ENCODE measurements at places on chromosomes 3 and 15. TPM values are rescaled to one million over a fixed set of nuclear protein-coding genes. Genes with fewer than 3 reads are reported as not detected.

The CCR8 gene
- not detected for total RNA-seq

The RAB11A gene
- total RNA-seq, result 198 TPM

The TCAIM gene
- 13.9 TPM for total RNA-seq

The IQCF5 gene
- not detected for total RNA-seq

The GPR149 gene
- total RNA-seq, result not detected

The TMCO5A gene
- not detected for total RNA-seq

- DNase-seq, result no peak
Observed at GRCh38 chr3:81497572-81498251, 263.7 kb downstream of the GBE1 start.

DNA sequence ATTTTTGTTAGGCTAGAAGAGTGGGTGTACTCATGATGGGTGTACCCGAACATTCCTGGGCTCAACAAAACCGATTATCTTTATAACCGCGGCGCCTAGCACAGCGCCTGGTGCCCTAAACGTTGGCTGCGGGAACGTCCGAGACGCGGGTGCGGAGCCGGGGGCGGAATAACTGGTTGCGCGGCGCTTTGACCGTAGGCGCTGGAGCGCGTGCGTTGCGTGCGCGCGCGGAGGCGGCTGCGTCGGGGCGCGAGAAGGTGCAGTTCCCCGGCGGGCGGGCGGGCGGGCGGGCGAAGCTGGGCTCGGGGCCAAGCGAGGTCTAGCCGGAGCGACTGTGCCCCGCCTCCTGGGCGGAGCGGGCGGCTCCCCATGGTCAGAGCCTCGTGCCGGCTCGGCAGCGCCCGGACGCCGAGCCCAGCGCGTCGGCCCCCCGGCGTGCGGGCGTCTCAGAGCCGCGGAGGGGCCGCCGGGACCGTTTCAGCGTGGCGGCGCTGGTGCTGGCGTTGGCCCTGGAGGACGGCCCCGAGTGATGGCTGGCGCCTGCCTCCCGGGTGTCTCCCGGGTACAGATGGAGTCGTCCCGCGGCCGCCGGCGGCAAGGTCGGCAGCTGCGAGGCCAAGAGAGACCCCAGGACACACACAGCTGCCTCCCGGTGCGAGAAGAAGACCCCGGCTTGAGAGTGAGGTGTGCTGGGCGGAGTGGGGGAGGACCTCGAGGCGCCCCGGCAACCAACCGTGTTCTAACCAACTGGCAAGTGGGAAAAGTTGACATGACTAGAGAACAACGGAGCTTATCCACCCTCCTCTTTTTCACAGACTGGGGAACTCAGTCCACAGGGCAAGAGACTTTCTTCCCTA is at the start of gene PLAAT1:
PLAAT1 (plus strand) TSS at position 373 of the 857 bp plus-strand sequence. CDS start 14,429 bp downstream, outside the sequence.
- DNase-seq, result peak; percentile 80

GRCh38 chr3:101495552-101495951 is 17.5 kb downstream of the SENP7 start:
- no peak for DNase-seq

GRCh38 chr3:42684632-42685362 is 540 bp upstream of the KLHL40 start:
- no peak for DNase-seq

GRCh38 chr3:170290194-170290593 is 67.3 kb upstream of the SKIL start:
- DNase-seq, result no peak

GRCh38 chr3:53111822-53112221 is 18.4 kb downstream of the RFT1 start:
- no peak for DNase-seq

GRCh38 chr3:142148044-142148791 is 1.1 kb downstream of the TFDP2 start:
- DNase-seq, result no peak

DNA sequence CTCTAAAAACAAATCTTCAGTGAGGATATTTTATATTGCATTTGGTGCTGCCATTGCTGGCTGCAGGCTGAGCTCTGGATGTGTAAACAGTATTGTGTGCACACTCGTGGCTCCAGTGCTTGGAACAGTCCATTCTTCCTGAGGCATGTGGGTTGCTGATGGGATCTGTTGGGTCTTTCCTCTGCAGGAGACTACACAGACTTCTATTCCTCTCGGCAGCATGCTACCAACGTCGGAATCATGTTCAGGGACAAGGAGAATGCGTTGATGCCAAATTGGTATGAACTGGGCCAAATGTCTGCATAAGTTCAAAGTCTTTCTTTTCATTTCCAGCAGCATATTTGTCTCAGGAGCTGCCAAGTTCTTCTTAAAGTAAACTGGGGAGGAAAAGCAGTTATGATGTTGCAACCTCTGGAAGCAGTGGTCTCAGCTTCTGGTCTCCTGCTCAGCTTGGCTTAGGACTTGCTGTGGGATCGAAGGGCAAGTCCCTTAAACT is 9.3 kb downstream of the FAH start:
- no peak for DNase-seq

- DNase-seq, result no peak
Observed at GRCh38 chr3:150783920-150784746, 21.2 kb upstream of the SIAH2 start.

DNA sequence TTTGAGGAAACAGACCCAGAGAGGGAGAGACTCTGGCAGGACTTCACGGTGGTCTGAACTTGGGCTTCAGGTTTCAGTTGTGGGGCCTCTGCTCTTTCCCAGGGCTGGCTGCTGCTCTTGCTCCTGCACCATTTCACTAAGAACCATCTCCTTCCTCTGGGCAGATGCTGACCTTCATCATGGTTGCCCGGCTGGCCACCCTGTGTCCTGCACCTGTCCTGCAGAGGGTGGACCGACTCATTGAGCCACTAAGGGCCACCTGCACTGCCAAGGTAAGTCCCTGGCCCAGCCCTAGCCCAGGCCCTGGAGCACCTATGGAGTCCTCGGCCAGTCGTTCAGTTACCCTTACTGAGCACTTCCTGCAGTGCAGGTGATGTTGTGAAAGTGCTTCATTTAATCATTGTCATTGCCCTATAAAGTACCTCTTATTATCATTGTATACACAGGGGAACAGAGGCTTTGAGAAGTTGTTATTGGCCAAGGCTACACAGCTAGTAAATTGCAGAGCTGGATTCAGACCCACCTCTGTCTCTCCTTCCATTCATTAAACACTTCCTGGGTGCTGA is 10.0 kb downstream of the RPL32 start:
- no peak for DNase-seq

- DNase-seq, result no peak
Observed at GRCh38 chr3:149970716-149971402, at the start of gene PFN2. PFN2 (minus strand) TSS chr3:149970895; CDS start chr3:149970856, 39 bp downstream.

DNA sequence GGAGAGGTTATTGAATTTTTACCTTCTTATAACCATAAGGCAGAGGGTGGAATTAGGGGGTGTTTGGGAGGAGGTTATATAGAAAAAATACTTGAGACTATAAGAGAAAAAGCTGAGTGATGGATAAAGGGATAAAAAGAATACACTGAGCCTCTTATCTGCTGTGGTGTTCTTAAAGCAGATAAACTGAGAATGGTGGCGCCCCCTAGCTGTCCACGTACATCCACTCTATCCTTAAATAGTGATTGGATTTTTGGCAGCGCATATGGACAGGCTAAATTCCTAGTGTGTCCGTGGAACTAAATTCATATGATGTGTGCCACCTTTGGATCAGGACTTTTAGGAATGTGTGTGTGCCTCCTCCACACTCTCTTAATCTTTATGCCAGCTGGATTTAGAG is 121.1 kb downstream of the OXSM start:
- DNase-seq, result peak; percentile 18

DNA sequence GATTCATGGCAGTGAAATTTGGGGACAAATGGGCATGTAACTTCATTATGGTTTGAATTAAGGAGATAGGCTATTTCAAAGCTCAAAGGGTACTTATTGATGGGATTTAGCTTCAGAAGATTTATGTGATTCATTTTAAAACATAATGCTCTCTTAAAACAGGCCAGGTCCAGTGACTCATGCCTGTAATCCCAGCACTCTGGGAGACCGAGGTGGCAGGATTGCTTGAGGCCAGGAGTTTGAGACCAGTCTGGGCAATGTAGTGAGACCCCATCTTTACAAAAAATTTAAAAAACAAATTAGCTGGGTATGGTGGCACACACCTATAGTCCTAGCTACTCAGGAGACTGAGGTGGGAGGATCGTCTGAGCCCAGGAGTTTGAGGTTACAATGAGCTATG is 11.5 kb downstream of the THAP10 start:
- DNase-seq, result peak; percentile 32

DNA sequence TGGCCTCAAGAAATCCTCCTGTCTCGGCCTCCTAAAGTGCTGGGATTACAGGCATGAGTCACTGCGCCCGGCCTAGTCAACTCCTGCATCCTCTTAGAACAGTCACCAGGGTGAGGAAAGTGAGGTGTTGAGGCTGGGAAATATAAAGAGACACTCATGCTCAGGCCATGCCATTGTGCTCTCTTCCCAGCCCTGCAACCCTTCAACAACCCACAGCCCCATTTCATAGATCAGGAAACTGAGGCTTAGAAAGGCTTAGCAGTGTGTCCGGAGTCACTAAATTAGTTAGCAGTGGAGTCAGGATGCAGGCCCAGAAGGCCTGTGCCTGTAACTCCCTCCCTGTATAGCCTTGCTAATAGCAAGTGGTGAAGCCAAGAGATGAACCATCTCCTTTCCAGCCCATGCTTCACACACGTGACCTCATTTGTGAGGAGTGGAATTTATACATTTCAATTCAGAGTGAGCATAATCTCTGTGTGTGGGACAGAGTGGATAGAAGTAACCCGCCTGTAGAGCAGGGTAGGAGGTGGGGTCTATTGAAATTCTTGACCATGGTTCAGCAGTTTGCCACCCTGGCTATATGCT is 51.7 kb upstream of the USP3 start:
- DNase-seq, result peak; percentile 34

GRCh38 chr3:73177827-73178226 is 116.4 kb downstream of the EBLN2 start:
- DNase-seq, result no peak
